Dorsolateral prefrontal cortex (tissue), 122 donors: ENCODE measurements at places on chromosomes 2 and 18.

DNA sequence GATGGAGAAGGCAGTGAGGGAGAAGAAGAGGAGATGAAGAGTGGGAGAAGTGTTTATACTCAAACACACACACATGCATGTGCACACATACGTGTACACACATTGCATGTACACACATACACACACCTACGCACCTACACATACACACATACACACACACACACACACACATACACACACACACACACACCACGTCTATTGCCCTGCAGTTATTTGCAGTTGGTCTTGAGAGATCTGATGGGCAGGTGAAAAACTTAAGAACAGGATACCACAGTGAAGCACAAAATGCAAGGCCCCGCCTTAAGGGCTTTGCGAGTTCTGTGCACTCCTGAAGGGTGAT lies 190.2 kb downstream of the MYCN start:
- DNase-seq = no peak

- DNase-seq = no peak
Observed at GRCh38 chr18:63273222-63273927, 46.2 kb downstream of the BCL2 start.

DNA sequence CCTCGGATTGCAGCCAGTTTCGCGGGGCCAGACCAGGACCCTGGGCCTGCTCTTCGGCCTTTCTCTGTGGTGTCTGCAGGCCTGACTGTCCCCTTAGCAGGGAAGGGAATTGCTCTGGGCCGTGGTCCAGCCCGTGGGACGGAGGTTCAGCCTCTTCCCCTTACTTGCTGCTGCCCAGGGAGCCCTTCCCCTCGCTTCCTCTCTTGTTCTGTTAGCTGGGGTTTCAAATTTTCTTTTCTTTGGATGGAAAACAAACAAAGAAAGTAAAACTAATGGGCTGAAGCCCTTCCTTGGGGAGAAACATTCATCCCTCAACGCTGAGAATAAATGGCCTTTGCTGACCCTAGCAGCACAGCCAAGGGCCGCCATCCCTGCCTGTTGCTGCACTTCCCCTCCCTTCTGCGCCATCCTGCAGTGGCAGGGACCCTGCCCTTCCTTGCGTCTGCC lies 52.4 kb downstream of the ASAP2 start:
- DNase-seq = no peak

DNA sequence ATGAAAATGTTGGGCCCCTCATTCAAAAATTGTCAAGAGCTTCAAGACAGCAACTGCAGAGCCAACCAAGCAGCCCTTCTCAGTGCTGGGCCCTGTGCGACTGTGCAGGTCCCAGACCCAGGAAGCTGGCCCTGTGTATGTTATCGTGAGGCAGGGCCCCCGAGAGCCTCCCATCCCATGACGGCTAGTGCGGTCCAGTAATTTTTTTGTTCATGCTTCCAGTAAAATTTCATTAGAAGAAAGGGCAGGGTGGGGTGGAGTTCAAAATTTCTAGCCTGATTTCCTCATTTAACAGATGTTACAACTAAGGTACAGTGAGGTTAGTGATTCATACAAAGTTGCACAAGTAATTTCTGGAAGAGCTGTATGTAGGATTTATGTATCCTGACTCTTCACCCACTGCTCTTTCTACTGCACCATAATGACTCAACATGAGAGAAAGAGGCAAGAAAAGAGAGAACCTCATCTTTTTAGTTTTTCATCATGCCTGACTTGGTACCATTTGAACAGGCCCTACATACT lies 105.5 kb downstream of the ZEB2 start:
- DNase-seq = no peak

DNA sequence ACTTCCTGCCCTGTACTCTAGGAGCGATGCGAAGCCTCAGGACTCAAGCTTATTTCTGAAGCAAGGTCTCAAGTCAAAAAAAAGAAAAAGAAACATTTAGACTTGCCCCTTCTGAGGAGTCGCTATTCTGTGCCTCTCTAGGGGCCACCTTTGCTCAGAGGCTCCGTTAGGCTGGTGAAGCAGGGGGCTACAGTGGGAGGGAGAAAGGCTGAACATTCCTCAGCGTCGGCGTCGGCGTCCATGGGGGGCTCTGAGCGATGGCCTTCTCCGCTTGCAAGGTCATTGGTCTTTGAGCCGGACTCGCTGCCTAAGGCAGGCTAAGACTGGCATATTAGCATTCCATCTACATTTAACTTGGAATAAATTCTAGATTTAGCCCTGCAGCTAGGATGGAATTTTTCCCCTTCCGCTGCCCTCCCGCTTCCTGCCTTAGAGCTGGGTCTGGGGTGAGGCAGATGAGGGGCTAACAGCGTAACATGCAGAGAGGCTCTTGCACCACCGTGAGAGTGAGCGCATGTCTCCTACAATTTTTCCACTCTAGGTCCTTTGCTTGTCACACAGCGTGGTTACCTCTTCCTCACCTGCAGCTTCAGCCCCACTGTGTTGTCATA lies 53.6 kb upstream of the ATL2 start:
- no peak for DNase-seq

DNA sequence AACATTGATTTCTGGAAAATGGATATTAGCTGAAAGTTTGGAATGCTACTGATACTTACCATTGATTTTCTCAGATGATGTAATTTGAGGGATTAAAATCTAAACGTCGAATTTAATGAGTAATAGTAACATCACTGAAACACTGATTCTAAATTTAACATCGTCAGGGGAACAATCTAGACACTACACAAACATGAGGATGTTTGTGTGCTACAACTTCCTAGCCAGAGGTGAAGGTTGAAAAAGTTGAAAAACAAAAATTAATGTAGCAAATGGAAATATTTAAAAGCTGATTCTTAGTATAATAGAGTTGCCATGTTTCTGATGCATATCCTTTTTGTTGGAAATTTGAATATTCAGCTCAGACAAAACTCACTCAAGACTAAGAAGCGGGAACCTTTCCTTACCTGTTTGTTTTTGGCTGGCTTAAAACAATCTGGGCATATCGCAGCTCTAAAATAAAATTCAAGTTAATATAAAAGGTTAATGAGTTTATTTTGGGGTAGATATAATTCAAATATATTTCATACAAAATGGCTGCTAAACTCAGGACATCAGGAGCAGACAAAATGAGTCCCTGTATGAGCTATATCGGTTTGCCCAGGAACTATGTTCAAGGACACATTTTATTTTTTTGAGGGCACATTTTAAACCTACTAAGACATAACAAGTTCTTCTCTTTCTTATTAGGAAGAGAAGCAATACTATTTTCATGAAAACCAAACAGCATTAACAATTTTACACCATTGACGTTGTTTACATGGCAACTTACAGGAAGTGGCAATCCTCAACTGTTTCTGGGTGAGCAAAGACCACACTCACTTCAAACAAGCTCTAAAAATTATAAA lies 52.6 kb upstream of the PEX13 start:
- DNase-seq = no peak
